ENCODE measurements at places on chromosomes 11 and 22. TPM values are rescaled to one million over a fixed set of nuclear protein-coding genes. Genes with fewer than 3 reads are reported as not detected.
A peak's percentile ranks its signal among the peaks of the same experiment; 100 is the strongest.

DNA sequence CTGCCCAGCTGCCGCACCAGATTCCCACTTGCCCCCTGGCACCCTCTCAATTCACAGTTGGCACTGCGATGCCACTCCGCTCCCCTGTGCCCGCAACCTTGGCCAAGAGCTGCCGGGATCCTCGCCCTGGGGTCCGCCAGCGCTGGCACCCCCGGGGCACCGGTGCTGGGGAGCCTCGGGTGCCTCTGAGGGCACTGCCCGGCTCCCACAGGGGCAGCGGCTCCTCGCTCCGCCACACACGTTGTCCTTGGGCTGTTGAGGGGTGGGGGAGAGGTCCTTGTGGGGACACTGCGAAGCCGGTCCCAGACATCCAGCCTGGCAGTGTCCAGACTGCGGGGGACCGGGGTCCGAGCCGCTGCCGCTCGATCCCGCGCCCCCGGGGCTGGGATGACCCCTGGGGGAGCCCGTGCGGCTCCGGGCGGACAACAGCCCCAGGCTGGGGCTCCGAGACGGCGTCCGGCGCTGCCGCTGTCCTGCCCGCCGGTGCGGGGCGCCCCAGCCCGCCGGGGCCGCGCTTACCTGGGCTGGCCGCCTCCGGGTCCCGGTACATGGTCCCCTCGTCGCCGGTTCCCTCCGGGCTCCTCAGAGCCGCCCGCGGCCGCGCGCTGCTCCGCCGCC is 496 bp downstream of the SYT7 start:
- DNase-seq, result peak; percentile 49
- peak overlapping the region; percentile 70 for H3K4me3 ChIP-seq
- no peak overlapping the region for H3K27ac ChIP-seq
- peaks cover 26% of the 10 kb centered on the region for H3K36me3 ChIP-seq
- H3K4me1 ChIP-seq, result peaks cover 12% of the 10 kb centered on the region

GRCh38 chr11:32312865-32313403 is 122.4 kb downstream of the WT1 start:
- H3K27ac ChIP-seq, result no peak overlapping the region
- no peaks in the 10 kb centered on the region for H3K36me3 ChIP-seq

DNA sequence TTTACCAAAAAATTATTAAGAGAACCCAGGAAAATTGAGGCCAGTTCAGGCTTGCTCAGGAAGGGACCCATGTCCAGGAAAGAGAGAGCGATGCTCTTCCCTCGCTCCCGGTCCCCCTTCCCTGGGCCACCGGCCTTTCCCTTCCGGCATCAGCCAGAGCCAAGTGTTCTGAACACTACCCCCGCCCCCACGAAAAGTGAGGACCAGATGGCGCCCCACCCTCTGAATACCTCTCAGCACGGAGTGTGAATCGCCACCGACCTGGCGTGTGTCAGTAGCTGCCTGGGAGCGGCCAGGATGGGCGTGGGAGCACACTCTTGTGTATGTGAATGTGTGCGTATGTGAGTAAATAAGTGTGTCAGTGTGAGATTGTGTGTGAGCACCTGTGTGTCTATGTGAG is 20.2 kb downstream of the RPS6KA4 start:
- H3K27me3 ChIP-seq, result peaks cover 23% of the 10 kb centered on the region
- H3K4me3 ChIP-seq, result no peak overlapping the region
- no peak overlapping the region for H3K27ac ChIP-seq
- no peaks in the 10 kb centered on the region for H3K36me3 ChIP-seq
- H3K4me1 ChIP-seq, result peaks cover 8% of the 10 kb centered on the region
- no peak for DNase-seq

- H3K27me3 ChIP-seq, result peaks cover 8% of the 10 kb centered on the region
- peaks cover 20% of the 10 kb centered on the region for H3K36me3 ChIP-seq
- no peak overlapping the region for H3K27ac ChIP-seq
- H3K4me1 ChIP-seq, result peaks cover 17% of the 10 kb centered on the region
- H3K4me3 ChIP-seq, result peak overlapping the region; percentile 69
- no peak for DNase-seq
Measured at GRCh38 chr11:134333312-134333711, 1.5 kb downstream of the GLB1L2 start.

DNA sequence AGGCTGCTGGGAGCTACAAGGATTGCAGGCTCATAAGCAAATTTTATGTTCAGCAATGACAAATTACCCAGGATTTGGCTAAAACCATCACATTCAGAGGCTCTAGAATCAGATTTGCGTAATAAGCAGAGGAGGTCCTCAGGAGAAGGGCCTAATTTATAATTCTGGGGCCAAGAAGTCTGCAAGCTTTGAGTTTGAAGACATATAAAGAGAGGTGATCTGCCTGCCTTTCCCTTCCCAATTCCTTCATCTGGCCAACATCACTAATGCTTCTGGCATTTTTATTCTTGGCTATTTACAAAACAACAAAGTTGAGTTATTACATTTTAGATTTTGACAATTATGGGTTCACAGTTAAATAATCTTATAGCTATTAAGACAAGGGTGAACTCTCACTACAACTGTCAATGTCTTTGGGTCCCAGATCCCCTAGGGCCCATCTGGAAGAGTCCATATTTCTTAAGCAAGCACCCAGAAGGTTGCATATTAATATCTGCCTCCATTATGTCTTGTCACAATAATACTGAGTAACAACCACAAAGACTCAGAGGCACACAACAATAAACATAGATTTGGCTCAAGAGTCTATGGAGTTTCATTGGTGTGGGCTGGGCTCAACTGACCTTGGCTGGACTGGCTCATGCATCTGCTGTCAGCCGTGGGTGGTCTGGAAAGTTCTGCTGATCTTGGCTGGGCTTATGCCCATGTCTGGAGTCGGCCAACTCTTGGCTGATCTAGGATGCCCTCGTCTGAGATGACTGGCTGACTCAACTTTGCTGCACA is 67.2 kb upstream of the CD82 start:
- peaks cover 61% of the 10 kb centered on the region for H3K27me3 ChIP-seq
- no peaks in the 10 kb centered on the region for H3K4me1 ChIP-seq
- no peak for DNase-seq
- no peaks in the 10 kb centered on the region for H3K36me3 ChIP-seq
- H3K27ac ChIP-seq, result no peak overlapping the region

DNA sequence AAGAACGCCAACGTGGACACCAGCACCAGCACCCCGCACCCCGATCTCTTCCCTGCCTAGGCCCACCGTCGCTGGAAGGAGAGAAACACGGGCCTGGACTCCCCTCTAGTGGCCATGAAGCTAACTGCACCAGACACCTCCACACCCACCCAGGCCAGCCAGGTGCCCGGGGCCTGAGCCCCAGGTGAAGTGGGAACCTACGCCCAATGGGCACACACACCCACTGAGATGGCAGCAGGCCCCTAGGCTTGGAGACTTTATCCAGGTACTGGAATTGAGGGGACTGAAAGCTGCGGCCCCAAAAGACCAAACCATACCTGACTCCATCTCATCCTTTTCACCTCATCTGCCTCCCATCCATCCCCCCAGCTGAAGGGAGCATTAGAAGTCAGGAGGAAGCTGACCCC is 81.0 kb downstream of the BUD13 start:
- no peaks in the 10 kb centered on the region for H3K36me3 ChIP-seq
- H3K27me3 ChIP-seq, result peaks cover 55% of the 10 kb centered on the region
- peak; percentile 60 for DNase-seq
- no peak overlapping the region for H3K4me3 ChIP-seq

DNA sequence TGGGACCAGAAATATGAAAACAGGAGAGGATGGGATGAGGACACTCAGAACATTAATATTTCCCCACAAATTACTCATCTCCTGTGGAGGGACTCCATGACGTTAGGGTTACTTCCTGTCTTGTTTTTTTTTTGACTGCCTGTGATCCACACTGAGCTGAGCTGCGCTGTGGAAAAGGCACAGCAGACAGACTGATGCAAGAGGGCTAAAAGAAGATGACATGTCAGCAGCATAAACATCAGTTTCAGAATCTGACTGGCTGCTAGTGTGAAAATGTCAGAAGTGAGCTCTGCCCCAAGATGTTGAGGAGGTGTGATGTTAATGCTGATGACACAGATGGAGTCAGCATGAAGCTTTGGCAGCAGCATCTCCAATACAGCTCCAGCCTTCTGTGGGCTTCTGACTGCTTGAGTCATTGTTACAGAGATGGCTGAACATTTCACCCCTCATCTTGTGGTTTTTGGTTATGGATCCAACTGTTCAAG is 286.8 kb downstream of the BLID start:
- no peaks in the 10 kb centered on the region for H3K27me3 ChIP-seq
- no peaks in the 10 kb centered on the region for H3K36me3 ChIP-seq
- H3K27ac ChIP-seq, result no peak overlapping the region
- no peaks in the 10 kb centered on the region for H3K4me1 ChIP-seq
- no peak for DNase-seq

DNA sequence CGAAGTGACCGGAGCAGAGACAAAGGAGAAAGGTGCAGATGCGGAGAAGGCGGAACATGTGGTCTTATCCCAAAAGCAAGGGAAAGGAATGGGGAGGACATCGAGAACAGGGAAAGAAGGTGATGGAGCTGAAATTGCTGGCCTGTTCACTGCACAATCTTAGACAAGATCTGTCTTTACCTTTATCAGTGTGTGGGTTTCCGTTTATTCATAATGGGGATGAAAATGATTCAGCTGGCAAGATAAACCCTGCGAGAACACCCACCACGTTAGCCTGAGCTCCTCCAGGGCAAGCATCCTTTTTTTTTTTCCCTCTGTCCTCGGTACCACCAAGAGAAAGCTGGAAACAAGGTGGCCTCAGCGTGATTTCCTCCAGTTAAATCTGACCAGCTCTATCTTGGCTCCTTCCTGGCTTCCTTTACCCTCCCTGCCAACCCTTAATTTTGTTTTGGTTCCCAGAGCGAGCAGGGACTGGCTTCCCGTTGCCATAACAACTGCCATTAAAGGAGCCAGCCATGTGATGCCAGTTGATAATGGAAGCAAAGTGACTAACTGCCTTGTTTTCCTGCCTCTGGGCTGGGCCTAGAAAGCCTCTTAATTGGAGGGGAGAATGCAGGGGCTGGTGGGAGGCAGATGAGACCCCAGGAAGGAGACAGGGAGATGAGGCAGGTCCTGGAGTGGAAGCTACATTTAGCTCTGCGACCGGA is 4.2 kb downstream of the SGSM1 start:
- H3K4me1 ChIP-seq, result no peaks in the 10 kb centered on the region
- no peak overlapping the region for H3K4me3 ChIP-seq
- H3K27me3 ChIP-seq, result peaks cover 76% of the 10 kb centered on the region
- no peak overlapping the region for H3K27ac ChIP-seq
- DNase-seq, result no peak

DNA sequence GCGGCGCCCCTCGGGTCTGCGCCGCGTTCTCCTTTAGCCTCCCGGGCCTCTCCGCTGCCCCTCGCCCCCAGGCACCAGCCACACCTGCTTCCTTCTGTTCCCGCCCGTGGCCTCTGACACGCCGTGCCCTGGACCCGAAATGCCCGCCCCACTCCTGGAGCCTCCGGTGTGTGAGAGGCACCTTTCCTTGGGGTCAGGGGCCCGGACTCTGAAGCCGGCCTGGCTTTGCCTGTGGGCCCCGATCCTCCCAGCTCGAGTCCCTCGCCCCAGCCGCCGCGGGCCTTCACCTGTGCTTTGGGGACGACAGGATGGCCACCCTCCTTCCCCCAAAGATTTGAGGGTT is 661 bp upstream of the CDPF1 start:
- H3K36me3 ChIP-seq, result peaks cover 40% of the 10 kb centered on the region
- peak; percentile 22 for DNase-seq
- peak overlapping the region; percentile 99 for H3K4me3 ChIP-seq
- H3K27ac ChIP-seq, result peak overlapping the region; percentile 94
- H3K4me1 ChIP-seq, result peaks cover 11% of the 10 kb centered on the region

- no peak for DNase-seq
- H3K4me3 ChIP-seq, result no peak overlapping the region
- H3K4me1 ChIP-seq, result no peaks in the 10 kb centered on the region
- no peaks in the 10 kb centered on the region for H3K27me3 ChIP-seq
- peaks cover 72% of the 10 kb centered on the region for H3K36me3 ChIP-seq
Measured at GRCh38 chr11:61783717-61784505, 8.5 kb downstream of the TMEM258 start.

- no peaks in the 10 kb centered on the region for H3K27me3 ChIP-seq
- no peak overlapping the region for H3K27ac ChIP-seq
- no peak for DNase-seq
- no peak overlapping the region for H3K4me3 ChIP-seq
- peaks cover 6% of the 10 kb centered on the region for H3K36me3 ChIP-seq
Measured at GRCh38 chr11:9838229-9838628, 174.4 kb downstream of the SWAP70 start.

DNA sequence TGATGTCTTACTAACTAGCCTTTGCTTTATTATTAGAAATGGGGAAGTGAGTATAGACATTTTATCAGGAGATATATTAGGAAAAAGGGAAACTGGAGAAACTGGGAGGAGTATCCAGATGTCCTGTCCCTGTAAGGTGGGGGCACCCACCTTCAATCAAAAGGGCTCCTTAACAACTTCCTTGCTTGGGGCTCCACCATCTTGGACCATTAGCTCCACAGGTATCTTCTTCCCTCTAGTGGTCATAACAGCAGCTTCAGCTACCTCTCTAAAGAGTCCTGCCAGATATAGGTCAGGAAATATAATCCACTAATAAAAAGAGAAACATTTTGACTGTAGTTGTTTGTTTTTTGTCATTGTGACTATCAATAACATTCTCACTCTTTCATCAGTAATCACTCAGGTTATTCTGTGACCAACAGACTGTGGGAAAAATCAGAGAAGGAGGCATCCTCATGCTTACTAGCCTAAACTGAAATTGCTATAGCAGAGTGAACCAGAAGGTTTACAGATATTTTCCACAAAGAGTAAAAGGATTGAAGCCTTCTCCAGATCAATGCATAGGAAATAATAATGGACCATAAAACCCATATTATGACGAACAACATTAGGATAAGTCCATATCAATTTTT is 10.4 kb downstream of the OR51B4 start:
- H3K27ac ChIP-seq, result no peak overlapping the region
- H3K36me3 ChIP-seq, result no peaks in the 10 kb centered on the region
- no peaks in the 10 kb centered on the region for H3K27me3 ChIP-seq

DNA sequence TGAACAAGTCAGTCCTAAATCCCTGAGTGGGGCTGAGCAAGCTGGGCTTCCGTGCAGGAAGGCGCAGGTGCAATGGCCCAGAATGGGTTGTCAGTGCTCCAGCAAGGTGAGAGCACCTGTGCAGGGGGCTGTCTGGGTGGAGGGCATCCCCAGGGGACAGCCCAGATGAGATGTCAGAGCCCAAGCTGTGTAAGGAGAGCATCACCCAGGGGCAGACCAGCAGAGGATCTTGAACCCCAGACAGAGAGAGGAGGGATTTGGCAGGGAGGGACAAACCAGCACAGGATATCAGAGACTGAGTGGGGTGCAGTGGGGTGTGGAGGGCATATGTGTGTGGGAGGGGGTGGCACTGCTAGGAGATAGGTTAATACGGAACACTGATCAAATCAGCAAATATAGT is 114.9 kb upstream of the TMEM45B start:
- no peaks in the 10 kb centered on the region for H3K36me3 ChIP-seq
- peaks cover 45% of the 10 kb centered on the region for H3K4me1 ChIP-seq
- DNase-seq, result no peak

The RNF141 gene
- 40.3 TPM for total RNA-seq

The ACER3 gene
- total RNA-seq, result 19.9 TPM

The GRIA4 gene
- not detected for total RNA-seq
